Activated CD8-positive, alpha-beta T cell treated with anti-CD3 and anti-CD28 coated beads for 36 hours (primary cell): ENCODE measurements at places on chromosomes 3 and 15. TPM values are rescaled to one million over a fixed set of nuclear protein-coding genes. Genes with fewer than 3 reads are reported as not detected.

Gene TMEM40
- total RNA-seq = not detected

DNA sequence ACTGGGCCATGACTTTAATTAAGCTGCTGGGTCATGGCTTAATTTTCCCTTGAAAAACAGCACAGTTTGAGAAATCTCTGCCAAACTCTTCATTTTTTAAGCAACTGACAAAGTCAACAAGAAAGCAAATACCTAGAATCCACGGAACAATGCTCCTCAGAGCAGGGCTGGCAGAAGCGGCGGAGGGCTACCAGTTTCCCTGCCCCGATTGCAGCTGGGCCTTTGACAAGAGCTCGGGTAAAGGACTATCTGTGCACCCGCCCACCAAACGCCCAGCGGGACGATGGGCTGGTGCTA lies 1.2 kb downstream of the GOLIM4 start:
- H3K4me1 ChIP-seq = peaks cover 18% of the 10 kb centered on the region
- peak overlapping the region; percentile 74 for H3K4me3 ChIP-seq
- H3K27ac ChIP-seq = no peak overlapping the region
- no peaks in the 10 kb centered on the region for H3K36me3 ChIP-seq

- H3K27me3 ChIP-seq = peaks cover 9% of the 10 kb centered on the region
- H3K4me3 ChIP-seq = no peak overlapping the region
- DNase-seq = no peak
- no peaks in the 10 kb centered on the region for H3K36me3 ChIP-seq
These were observed 189.2 kb upstream of the SLCO3A1 start for GRCh38 chr15:91664224-91664836.

GRCh38 chr3:13144163-13145023 lies 71.2 kb upstream of the IQSEC1 start:
- H3K4me1 ChIP-seq = no peaks in the 10 kb centered on the region
- peaks cover 2% of the 10 kb centered on the region for H3K27me3 ChIP-seq
- H3K36me3 ChIP-seq = no peaks in the 10 kb centered on the region
- no peak overlapping the region for H3K4me3 ChIP-seq
- DNase-seq = no peak

- H3K27me3 ChIP-seq = peaks cover 27% of the 10 kb centered on the region
- DNase-seq = no peak
- H3K4me3 ChIP-seq = no peak overlapping the region
- H3K36me3 ChIP-seq = no peaks in the 10 kb centered on the region
These were observed 125.5 kb downstream of the RAB11A start for GRCh38 chr15:65994832-65995231.

DNA sequence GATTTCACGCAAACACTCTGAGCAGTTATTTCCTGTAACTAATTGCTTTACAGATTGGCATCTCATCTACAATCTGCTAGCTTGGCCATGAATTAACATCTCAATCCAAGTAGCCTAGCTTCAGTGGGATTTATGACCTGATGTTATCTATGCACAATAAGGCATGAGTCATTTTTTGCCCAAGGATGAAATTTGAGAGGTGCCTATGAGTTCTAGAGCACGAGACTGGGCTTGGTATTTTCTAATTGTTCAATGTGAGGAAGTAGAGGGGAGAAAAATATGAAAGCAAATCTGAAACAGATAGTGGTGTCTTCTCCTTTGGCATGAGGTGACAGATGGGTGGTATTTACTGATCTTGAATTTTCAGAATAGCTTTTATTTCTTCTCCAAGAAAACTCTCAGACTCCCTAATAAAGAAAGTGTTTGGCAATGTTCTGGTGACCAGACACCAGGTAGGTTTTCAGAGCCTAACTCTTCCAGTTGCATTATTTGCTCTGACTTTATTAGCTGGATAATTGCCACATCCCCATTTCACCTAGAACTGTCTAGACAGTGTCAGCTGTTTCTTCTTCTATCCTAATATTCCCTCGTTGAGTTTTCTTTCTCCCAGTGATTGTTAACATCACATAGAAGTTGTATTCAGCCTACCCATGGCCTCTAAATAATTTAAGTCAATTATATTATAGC lies 301.0 kb upstream of the UMPS start:
- H3K36me3 ChIP-seq = no peaks in the 10 kb centered on the region
- H3K4me1 ChIP-seq = no peaks in the 10 kb centered on the region
- H3K27ac ChIP-seq = no peak overlapping the region
- DNase-seq = no peak
- H3K4me3 ChIP-seq = no peak overlapping the region
